ENCODE measurements at places on chromosomes 5 and 9.

- no peak for DNase-seq
Observed at GRCh38 chr5:122114501-122114900, 14.8 kb upstream of the ZNF474 start.

DNA sequence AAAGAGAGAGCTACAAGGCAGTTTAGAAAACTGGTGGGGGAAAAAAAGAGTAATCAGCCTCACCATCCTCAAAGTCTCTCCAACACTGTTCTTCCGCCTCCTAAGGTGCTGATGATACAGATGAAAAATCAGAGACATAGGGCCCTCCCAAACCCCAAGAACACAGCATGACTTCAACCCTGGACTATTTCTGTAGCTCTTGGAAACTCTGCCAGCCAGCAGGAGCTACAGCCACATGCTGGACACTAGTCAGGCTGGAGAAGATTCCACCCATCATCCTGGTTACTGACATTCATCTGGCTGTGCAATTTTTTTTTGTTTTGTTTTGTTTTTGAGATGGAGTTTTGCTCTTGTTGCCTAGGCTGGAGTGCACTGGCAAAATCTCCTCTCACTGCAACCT is 42.4 kb downstream of the OXCT1 start:
- DNase-seq: no peak

DNA sequence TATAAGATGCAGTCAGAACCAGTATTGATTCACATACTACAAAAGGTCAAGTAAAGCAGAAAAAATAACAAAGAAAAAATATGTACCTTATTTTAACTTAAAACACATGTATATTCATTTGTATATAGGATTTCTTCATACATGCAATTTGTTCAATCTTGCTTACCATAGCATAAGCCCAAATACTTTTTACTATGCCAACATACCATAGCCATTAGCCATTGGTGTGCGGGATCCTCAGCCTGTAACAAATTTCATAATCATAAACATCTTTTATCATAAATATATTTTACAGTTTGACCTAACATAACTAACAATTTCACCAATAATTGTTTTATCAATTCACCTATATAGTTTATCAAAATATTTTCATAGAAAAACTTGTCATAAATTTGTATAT is 51.1 kb downstream of the MPDZ start:
- no peak for DNase-seq

GRCh38 chr5:121430538-121430937 is 421.1 kb upstream of the FTMT start:
- DNase-seq: no peak

DNA sequence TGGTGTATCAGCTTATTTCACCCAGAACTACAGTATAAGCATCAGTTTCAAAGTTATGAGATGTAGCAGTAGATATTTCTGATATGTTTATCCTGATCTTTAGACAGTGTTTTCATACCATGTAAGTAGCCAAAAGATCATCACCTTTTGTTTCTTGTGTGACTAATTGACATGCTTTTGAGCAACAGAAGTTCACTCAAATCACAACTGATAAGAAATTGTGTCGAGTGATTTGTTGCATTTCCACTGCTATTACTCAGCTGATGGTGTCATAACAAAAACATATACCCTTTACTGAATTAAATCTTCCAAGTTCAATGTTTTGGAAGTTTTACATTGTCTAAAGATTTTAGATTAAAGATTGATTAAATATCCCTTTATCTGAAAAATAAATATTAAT is 324.5 kb downstream of the TUSC1 start:
- DNase-seq: no peak

DNA sequence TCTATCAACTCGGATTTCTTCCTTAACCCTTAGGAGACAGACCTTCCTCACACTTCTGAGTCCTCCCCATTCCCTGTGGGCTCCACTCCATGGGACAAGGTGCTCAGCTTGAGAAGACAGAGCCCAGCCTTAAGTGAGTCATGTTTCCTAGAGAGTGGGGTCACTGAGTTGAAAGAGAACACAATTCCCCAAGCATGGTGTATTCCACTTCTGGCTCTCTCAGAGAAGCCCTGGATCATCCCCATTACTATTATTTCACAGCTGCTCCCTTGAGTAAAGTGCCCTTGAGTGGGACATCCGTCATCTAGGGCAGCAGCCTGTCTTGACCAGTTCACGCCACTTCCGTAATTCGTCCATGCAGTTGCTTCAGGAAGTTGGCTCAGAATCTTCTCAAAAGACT is 604.8 kb downstream of the BNC2 start:
- no peak for DNase-seq

DNA sequence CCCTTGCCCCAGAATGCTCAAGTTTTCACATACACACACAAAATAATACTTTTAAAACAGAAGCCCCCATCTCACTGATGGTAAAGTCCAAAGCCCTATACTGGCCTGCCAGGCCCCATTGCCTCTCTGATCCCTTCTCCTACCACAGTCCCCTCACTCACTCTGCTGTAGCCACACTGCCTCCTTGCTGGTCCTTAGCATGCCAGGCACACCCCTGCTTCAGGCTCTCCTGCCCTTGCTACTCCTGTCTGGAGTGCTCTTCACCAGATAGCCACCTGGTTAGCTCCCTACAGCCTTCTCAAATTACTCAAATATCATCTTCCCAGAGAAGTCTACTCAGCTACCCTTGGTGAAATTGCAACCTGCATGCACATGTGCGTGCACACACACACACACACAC is 177.5 kb downstream of the C5orf15 start:
- DNase-seq: no peak

GRCh38 chr5:171795381-171795780 is 9.8 kb downstream of the SMIM23 start:
- DNase-seq: no peak

DNA sequence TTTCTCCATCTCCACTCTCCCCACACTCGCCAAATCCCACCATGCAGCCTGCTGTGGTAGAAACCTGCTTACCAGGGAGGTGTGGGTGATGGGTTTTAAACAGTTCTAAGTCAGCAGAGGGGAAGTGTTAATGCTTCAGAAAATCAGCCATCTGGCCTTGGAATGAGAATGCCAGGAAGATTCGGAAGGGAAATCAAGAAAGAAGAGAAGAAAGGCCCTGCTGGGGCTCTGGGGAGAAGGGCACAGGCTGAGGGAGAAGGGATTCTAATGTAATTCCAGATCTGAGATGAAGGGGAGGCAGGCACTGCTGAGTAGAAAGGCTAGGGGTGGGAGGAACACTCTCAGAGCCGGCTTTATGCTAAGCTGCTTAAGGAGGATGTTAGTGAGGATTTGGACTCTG is 434.7 kb upstream of the DMAC1 start:
- DNase-seq: no peak

DNA sequence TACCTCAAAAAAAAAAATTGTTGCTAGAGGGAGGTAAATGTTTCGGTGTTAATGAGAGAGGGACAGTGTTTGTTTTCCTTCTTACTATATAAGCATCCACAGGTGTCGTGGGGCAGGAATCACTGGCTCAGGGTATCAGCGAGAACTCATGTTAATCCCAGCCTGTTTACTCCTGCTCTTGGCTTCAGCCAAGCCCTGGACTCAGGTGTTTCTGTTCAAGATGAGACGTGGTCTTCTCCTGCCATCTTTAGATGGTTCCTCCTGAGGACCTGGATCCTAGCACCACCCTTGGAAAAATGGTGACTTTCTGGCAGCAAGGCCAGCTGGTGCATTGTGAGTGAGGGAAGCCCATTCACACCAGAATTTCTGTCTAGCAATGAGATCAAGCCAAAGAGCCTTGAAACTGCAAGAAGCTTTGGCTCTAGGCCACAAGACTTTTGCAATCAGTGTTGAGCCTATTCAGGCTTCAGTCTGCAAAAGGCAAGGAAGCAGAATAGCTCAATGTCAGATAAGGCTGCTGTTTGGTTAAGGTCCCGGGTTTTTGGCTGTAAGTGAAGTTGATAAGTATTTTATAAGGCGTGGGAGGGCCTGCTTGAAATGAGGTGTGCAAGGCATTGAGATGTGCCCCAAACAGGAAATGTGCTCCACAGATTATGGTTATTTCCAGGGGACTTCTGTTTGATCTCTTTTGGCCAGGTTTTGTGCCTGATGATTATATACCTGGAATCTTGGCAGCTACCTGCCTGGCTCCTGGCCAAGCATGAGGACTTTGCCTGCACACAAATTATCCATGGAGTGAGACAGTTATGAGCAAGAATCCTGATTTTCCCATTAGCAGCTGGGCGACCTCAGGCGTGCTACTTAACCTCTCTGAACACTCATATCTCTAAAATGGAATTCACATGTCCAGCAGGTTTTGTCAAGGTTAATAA is 99.8 kb downstream of the TENT4A start:
- no peak for DNase-seq

- no peak for DNase-seq
Observed at GRCh38 chr5:23445573-23445972, 61.8 kb upstream of the PRDM9 start.

- no peak for DNase-seq
Observed at GRCh38 chr9:120917929-120918762, 8.4 kb downstream of the TRAF1 start.

DNA sequence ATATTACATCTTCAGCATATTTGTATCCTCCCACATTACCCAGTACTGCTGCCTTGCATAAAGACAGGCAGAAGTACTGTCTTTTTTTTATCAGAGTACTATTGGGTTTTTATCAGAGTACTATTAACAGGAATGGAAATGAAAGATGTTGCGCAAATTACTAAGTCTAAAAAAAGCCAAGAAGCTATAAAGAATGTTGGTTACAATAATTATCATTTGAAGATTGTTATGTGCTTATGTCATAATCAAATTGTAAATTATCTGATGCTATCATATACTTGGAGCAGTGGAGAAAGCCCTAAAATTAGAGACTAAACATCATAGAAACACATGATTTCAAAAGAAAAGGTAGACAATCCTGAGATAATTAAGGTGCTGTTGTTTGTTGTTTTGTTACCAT is 188.8 kb downstream of the CCDC192 start:
- DNase-seq: no peak

- no peak for DNase-seq
Observed at GRCh38 chr5:99105216-99105615, 176.4 kb upstream of the CHD1 start.

DNA sequence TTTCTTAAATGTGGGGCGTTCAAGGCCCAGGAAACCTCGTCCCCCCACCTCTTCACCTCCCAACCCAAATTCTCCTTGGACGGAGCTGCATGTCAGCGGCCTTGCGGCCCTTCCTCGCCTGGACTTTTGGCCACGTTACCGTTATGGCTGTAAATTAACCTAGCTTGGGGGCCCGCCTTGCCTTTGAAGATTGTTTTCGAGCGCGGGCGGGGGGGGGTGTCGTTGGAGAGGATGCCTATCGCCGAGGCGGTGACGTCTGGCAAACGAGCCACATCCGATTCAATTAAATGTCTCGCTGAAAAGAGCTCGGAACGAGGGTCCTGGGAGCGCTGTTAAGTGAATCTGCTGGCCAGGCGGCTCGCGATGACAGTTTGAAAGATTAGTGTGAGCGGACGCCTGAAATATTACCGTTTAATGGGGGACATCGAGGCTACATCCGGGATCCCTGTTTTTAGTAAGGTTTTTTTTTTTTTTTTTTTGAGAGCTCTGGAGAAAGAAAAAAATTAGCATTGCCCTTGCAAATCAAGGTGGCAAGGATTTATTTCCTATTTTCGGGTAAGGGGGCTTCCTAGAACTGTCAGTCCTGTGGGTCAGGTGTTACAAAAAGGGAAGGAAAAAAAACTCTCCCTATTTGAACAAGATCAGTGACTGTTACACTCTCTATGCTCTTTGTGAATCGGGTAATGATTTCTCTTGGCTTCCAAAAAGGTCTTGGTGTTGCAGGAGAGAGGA is 2.3 kb upstream of the NKX2-5 start:
- DNase-seq: no peak

GRCh38 chr9:96512240-96512639 is 62.3 kb downstream of the HABP4 start:
- no peak for DNase-seq

DNA sequence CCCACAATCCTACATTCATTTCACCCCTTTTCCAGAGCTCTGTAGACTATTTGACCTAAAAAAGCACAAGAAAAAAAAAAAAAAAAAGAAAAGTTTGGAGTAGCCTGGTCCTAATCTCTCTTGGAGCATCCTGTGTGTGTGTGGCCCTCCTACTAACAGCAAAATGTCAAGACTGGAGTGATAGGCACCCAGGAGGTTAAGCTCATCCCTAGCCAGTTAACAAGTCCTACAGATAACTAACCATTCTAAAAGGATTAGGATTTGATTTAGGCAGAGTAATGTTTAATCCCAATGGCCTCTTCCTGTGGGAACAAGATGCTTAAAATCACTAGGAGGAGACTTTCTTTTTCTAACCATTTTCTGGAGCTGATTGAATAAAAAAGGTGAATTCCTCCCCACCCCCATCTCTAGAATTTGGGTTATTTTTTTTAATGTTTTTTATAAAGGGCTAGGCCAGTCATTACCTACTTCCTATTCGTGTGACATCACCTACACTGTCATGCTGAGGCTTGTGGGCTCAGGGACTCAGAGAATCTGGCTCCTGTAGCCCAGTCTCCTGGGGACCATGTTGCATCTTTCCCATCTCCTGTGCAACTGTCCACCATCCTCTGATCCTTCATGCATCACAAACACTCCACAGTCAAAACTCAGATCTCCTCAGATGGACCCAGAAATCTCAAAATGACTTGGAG is 43.2 kb upstream of the NR3C1 start:
- DNase-seq: no peak

GRCh38 chr9:114206221-114206789 is 51.0 kb downstream of the COL27A1 start:
- DNase-seq: no peak

DNA sequence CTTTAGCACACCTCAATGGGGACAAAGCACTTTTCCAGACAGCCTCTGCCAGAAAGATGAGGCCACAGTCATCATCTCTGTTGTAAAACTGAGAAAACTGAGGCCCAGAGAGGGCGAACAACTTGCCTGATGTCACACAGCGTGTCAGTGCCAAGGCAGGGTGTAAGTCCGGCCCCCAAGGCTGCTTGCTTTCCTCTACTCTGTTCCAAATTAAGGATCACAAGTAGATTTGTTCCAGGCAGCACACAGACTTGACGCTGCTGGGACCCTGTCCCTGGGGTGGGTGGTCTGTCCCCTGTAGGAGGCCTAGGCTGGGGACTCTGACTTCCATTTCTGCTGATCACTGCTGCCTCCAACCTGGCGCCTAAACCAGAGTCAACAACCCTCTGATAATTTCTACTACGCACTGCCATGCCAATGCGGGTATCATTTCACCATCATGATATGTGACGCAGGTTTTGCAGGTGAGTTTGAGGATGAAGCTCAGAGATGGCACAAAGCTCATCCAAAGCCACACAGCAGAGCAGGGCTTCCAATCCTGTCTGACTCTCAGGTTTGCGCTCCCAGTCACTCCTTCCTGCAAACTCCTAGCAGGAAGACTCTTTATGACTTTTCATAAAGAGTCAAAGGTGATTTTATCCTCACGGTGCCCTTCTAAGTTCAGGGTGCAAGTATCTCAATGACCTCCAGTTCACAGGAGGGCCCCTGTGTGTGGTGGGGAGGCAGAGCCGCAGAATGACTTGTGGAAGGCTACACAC is 13.5 kb upstream of the RALGDS start:
- DNase-seq: no peak

- no peak for DNase-seq
Observed at GRCh38 chr9:94900222-94901018, 173.9 kb downstream of the AOPEP start.

GRCh38 chr5:163619951-163620350 is 114.5 kb downstream of the MAT2B start:
- DNase-seq: no peak

- DNase-seq: no peak
Observed at GRCh38 chr5:112563169-112563826, 144.2 kb upstream of the EPB41L4A start.
